Type B pancreatic cell (in vitro differentiated cells): ENCODE measurements at places on chromosomes 4 and X.
A peak's percentile ranks its signal among the peaks of the same experiment; 100 is the strongest.

GRCh38 chrX:2705046-2705832, 14.1 kb downstream of the CD99 start:
- peaks cover 64% of the 10 kb centered on the region for H3K4me1 ChIP-seq
- H3K27me3 ChIP-seq = no peaks in the 10 kb centered on the region
- peak overlapping the region; percentile 0 for H3K4me3 ChIP-seq
- H3K27ac ChIP-seq = peak overlapping the region; percentile 42

GRCh38 chr4:4755306-4755705, 104.2 kb upstream of the MSX1 start:
- H3K4me1 ChIP-seq = peaks cover 48% of the 10 kb centered on the region
- H3K27me3 ChIP-seq = peaks cover 50% of the 10 kb centered on the region
- H3K4me3 ChIP-seq = no peak overlapping the region
- no peaks in the 10 kb centered on the region for H3K36me3 ChIP-seq

DNA sequence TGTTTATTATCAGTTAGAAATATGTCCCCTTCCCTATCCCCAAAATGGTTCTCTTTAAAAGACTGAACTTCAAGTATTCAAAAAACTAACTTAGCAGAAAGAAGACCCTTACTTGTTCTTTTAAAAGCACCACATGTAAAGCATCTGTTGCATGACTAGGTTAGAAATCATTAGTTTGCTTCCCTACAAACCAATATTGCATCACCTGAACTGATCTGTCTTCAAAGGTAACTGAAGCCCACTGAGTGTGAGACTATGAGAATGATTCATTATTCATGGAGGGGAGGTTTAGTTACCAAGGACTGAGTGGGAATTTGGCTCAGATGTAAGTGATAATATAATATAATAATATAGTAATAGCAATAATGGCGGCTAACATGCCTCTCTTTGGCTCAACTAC, 231.7 kb downstream of the SPRY1 start:
- H3K27ac ChIP-seq = no peak overlapping the region
- H3K36me3 ChIP-seq = no peaks in the 10 kb centered on the region
- H3K27me3 ChIP-seq = no peaks in the 10 kb centered on the region
- H3K4me1 ChIP-seq = peaks cover 10% of the 10 kb centered on the region

DNA sequence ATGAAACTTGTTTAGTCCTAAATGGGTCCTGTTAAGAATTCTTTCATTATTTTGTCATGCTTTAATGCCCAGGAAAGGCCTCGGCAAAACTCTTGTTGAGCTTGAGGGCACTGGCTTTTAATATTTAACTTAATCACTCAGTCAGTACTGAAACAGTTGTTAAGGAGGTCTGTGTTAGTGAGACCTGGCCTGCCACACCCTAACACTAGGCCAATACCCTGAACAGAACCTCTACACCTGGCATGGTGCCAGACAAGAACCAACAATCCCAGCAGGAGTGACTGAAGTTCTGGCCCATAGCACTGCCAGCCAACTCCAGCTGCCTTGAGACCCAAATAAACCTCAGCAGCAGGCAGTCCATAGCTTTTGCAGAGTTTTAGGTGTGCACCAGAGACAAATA, 85.7 kb upstream of the ITM2A start:
- no peak overlapping the region for H3K27ac ChIP-seq
- H3K4me1 ChIP-seq = no peaks in the 10 kb centered on the region
- no peaks in the 10 kb centered on the region for H3K36me3 ChIP-seq
- H3K4me3 ChIP-seq = no peak overlapping the region
- DNase-seq = no peak

DNA sequence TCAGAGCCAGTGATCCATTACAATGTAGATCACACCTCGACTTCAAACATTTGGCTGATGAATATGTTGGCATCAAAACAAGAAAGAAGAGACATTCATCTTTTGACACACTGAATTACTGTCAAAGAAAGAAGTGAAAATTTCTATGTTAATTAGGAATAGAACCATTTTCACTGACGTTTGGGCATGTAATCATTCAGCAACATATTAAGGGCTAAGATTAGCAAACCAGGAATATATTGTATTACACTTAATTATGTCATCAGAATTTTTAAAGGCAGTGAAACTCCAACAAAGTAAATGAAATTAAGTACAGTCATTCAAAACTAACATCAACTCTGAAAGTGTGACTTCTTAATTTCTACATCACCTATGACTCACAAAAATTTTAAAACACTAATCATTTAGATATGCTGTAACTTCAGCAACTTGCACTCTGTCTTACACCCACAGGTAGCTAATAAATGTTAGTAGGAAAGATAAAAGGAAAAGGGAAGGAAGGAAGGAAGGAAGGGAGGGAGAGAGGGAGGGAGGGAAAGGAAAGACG, 1.4 kb upstream of the SMR3A start:
- H3K27ac ChIP-seq = no peak overlapping the region
- no peak overlapping the region for H3K4me3 ChIP-seq
- no peaks in the 10 kb centered on the region for H3K27me3 ChIP-seq
- no peaks in the 10 kb centered on the region for H3K36me3 ChIP-seq

GRCh38 chr4:139153411-139154133, 23.4 kb downstream of the ELF2 start:
- H3K4me1 ChIP-seq = peaks cover 16% of the 10 kb centered on the region
- peak overlapping the region; percentile 35 for H3K27ac ChIP-seq
- peak overlapping the region; percentile 16 for H3K4me3 ChIP-seq
- no peaks in the 10 kb centered on the region for H3K27me3 ChIP-seq

GRCh38 chrX:154486052-154486395, 391 bp downstream of the UBL4A start:
- no peak overlapping the region for H3K27ac ChIP-seq
- H3K27me3 ChIP-seq = no peaks in the 10 kb centered on the region
- no peaks in the 10 kb centered on the region for H3K4me1 ChIP-seq
- DNase-seq = peak; percentile 68
- no peaks in the 10 kb centered on the region for H3K36me3 ChIP-seq

- no peak for DNase-seq
- H3K36me3 ChIP-seq = peaks cover 5% of the 10 kb centered on the region
- H3K4me1 ChIP-seq = peaks cover 23% of the 10 kb centered on the region
- H3K27me3 ChIP-seq = no peaks in the 10 kb centered on the region
These were observed 69.4 kb downstream of the HMGB2 start for GRCh38 chr4:173264684-173265185.

DNA sequence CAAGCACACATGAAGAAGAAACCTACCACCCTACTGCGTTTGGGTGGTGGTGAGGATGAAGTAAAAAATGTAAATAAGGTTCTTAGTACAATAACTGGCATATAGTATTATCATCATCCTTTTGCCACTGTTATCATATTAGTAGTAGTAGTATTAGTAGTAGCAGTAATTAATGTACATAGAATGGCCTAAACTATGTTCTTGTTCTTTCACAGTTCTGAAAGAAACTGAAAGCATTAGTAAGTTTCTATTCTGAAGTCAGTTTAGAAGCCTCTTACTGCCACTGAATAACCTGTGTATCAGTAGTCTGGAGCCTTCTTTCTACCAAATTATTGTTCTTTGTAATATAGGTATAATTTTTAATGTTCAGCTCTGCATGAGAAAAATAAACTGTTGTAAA, 21.0 kb downstream of the COL4A6 start:
- no peak overlapping the region for H3K4me3 ChIP-seq
- H3K27ac ChIP-seq = no peak overlapping the region
- no peak for DNase-seq

DNA sequence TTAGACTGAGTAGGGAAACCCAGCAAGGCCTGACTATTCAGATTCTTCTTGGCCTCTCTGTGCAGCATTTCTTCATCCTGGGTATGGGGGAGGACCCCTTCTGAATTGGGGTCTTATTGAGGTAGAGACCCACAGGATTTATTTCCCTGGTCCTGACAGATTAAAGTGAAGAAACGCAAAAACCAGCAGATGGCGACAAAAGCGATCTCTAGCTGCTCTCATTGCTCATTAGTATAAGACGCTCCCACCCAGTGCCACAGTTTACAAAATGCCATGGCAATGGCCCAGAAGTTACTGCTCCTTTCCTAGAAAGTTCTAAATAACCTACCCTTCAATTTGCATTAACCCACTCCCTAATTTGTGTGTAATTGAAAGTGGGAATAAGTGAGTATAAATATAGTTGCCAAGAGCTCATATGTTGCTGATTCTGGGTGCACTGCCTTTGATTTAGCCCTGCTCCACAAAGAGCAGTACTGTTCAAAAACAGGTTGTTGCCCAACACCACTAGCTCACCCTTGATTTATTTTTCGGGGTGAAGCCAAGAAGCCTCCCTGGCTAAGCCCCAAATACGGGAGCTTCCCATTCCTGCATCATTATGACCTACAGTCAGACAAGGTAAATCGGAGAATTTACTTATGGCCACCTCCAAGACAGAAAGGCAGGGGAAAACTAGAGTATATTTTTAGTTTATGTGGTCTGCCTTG, 3.7 kb upstream of the BEX4 start:
- H3K27me3 ChIP-seq = no peaks in the 10 kb centered on the region
- H3K4me3 ChIP-seq = no peak overlapping the region
- H3K4me1 ChIP-seq = peaks cover 4% of the 10 kb centered on the region

DNA sequence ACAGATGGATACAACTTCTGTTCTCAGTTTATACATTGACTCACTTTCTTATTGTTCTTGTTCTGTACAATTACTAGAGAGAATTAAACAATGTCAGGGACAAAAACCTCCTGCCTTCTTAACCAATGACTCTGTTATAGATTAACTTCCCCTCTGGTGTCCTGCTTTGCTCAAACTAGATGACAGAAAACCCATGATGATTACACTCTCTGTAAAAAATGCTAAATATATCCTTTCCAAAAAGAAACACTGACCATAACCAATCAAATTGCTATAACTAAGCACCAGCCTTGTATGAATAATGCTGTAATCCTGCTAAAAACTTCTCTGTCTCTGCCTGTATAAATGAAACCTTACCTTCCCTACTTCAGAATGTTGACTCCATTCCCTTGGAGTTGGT, 29.8 kb upstream of the IL13RA2 start:
- H3K4me1 ChIP-seq = no peaks in the 10 kb centered on the region
- no peak for DNase-seq
- H3K4me3 ChIP-seq = no peak overlapping the region

DNA sequence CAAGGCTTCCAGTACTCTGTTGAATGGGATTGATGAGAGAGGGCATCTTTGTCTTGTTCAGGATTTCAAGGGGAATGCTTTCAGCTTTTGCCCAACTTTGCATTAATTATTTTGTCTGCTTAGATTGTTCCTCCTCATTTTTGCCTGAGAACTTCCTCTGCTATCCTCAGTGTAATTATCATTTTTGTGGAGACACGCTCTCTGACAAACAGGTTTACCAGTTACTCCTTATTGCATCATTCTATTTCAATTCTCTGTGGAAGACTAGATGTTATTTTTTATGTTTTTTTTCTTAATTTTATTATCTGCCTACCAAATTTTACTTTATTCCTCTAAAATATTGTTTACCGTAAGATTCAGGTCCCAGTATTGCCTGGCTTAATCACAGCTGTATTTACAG, 349.2 kb downstream of the ADGRL3 start:
- peaks cover 5% of the 10 kb centered on the region for H3K4me1 ChIP-seq
- H3K4me3 ChIP-seq = no peak overlapping the region
- H3K36me3 ChIP-seq = no peaks in the 10 kb centered on the region

GRCh38 chr4:163343604-163344146, at the start of gene NPY5R:
Gene NPY5R, plus strand, starts transcription at chr4:163343892. Its CDS starts 6,382 bp downstream, at chr4:163350274.
- H3K4me3 ChIP-seq = peak within 1 kb of the TSS; percentile 85
- peaks cover 71% of the 10 kb centered on the region for H3K27me3 ChIP-seq
- peaks cover 5% of the 10 kb centered on the region for H3K4me1 ChIP-seq
- no peaks in the 10 kb centered on the region for H3K36me3 ChIP-seq

- DNase-seq = no peak
- peak overlapping the region; percentile 77 for H3K4me3 ChIP-seq
- H3K27me3 ChIP-seq = no peaks in the 10 kb centered on the region
These were observed 13.9 kb upstream of the ETDC start for GRCh38 chrX:135295238-135295943.

GRCh38 chrX:40479777-40480318, 100.9 kb upstream of the ATP6AP2 start:
- DNase-seq = no peak
- no peak overlapping the region for H3K27ac ChIP-seq
- no peak overlapping the region for H3K4me3 ChIP-seq
- H3K4me1 ChIP-seq = peaks cover 18% of the 10 kb centered on the region
- H3K27me3 ChIP-seq = no peaks in the 10 kb centered on the region
- no peaks in the 10 kb centered on the region for H3K36me3 ChIP-seq

GRCh38 chr4:8101213-8102075, 57.2 kb downstream of the ABLIM2 start:
- H3K36me3 ChIP-seq = no peaks in the 10 kb centered on the region
- DNase-seq = no peak
- no peak overlapping the region for H3K27ac ChIP-seq
- H3K4me3 ChIP-seq = no peak overlapping the region
- peaks cover 16% of the 10 kb centered on the region for H3K4me1 ChIP-seq

DNA sequence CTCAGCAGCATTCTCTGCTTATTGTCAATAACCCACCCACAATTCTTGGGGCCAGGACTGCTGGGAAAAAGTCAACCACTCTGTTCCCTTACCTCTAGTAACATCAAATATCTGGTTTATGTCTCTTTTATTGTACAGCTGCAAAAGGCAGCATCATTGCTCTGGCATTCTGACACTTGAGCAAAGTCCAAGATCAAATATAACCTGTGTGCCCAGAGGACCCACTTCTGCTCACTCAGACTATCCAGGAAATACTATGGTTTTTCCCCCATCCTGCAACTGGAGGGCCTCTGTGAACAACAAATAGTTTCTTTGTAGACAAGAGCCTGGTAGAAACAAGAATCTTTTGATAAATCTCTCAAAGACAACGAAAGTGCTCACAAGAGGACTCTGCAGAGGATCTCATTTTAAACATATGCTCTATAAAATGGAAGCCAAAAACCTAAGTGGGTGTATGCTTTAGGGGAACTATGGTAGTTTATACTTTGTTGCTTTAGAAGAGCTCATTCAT, 154.7 kb downstream of the RAB28 start:
- H3K27me3 ChIP-seq = no peaks in the 10 kb centered on the region
- peaks cover 4% of the 10 kb centered on the region for H3K4me1 ChIP-seq
- no peaks in the 10 kb centered on the region for H3K36me3 ChIP-seq
- no peak overlapping the region for H3K27ac ChIP-seq

DNA sequence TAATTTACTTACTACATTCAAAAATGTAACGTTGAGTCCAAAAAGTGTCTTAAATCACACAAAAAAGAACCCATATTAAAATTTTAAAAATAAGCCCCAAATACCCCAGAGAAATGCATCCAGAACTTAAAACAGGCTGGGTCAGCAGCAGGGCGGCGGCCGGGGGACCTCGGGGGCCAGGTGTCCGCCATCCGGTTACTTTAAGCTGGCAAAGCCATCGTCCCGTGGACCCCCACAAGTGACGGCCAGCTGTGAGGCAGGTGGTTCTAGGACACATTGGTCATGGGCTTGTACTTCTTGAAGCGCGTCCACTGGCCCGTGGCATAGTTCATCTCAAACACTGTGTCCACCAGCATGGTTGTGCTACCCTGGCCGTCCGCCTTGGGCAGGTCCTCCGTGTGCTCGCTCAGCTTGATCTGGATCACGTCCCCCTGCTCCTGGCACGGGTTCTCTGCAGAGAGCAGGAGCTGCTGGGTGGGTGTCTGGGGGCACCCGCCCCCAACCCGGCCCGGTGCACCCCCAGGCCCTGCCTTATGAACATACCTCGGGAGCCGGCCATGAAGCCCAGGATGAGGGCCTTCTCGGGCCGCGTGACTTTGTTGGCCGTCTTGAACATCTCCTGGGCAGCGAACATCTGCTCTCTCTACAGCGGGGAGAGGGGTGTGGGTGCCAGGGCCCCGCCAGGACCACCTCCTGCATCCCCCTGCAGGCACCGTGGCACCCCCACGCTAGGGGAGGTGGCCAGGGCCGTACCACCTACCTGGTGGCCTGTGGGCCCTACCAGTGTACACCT, 25.5 kb downstream of the NELFA start:
- no peak for DNase-seq
- no peak overlapping the region for H3K4me3 ChIP-seq
- no peaks in the 10 kb centered on the region for H3K27me3 ChIP-seq
